ENCODE measurements at places on chromosomes 11 and 22.
A peak's percentile ranks its signal among the peaks of the same experiment; 100 is the strongest.

GRCh38 chr11:68473693-68474092 is 13.1 kb downstream of the PPP6R3 start:
- no peak for DNase-seq

DNA sequence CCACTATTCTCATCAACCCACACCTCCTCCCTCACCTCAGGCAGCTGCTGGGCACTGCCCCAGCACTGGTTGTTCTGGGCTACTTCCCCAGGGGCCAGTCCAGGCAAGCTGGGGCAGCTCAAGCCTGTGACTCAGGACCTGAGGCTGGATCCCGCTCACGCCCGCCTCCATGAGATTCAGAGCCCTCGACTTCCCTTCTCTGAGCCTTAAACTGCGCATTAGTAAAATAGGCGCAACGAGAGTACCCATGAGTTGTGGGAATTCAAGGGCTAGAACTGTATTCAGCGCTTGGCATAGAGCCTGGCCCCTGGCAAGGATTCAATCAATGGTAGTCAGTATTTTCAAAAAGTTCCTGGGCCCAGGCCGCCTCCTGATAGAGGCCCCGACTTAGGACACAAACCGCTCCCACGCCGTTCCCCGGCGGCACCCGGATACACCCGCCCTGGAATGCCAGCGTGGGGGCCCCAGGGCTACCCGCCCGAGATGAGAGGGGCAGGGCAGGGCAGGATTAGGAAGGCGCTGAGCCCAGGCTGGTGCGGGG is 723 bp upstream of the CD82 start:
- DNase-seq = no peak

DNA sequence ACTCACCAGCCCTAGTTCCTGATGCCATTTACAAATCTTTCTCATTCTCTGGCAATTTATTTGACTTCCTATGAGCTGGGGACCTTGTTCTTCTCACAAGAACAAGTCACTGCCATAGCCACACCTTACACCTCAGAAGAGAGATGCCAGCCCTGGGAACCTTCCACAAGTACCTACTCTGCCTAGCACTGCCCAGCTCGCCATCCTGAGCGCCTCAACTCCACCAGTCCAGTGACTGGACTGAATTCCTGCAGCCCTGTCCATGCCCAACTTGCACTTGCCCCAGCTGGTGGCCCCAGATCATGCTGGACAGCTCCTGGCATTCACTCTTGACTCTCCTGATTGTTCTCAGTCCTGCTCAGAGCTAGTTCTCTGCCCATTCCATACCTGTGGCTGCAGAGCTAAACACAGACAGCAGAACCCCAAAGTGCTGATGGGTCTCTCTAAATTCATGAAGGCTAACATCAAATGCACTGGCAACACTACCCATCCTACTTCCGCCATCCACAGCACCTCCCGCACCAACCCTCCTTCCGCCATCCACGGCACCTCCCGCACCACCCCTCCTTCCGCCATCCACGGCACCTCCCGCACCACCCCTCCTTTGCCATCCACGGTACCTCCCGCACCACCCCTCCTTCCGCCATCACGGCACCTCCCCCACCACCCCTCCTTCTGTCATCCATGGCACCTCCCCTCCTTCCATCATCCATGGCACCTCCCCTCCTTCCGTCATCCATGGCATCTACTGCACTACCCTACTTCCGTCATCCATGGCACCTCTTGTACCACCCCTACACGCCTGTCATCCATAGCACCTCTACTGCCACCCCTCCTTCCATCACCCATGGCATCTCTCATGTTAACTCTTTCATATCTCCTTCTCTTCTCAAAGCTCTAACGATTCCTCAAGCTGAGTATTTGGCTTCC is 23.6 kb upstream of the SLC25A1 start:
- no peak for DNase-seq

- DNase-seq = no peak
Measured at GRCh38 chr22:39598017-39598965, 27.7 kb downstream of the CACNA1I start.

DNA sequence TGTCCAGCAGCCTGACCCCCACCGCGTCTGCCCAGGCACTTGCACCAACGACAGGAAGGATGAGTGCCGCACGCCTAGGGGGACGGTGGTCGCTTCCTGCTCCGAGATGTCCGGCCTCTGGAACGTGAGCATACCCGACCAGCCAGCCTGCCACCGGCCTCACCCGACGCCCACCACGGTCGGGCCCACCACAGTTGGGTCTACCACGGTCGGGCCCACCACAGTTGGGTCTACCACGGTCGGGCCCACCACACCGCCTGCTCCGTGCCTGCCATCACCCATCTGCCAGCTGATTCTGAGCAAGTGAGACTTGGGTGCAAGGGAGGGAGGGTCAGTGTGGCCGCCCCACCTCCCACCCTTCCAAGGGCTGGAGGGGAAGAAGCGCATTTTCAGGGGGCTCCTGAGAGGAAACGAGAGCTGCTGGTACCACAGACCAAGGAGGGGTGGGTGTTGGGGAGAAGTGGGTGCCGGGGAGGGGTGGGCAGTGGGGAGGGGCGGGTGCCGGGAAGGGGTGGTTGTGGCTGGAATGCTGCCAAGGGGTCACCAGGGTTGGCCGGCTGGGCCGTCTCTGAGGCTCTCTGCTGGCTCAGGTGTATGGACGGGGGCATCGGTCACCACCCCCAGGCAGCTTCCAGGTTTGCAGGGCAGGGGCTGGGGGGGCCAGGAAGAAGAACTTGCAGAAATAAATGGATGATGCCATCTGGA is 27.7 kb upstream of the MUC5B start:
- no peak for DNase-seq

GRCh38 chr11:1755692-1756561 is 5.5 kb upstream of the IFITM10 start:
- no peak for DNase-seq

- no peak for DNase-seq
Measured at GRCh38 chr11:65473278-65473860, 25.5 kb upstream of the MALAT1 start.

DNA sequence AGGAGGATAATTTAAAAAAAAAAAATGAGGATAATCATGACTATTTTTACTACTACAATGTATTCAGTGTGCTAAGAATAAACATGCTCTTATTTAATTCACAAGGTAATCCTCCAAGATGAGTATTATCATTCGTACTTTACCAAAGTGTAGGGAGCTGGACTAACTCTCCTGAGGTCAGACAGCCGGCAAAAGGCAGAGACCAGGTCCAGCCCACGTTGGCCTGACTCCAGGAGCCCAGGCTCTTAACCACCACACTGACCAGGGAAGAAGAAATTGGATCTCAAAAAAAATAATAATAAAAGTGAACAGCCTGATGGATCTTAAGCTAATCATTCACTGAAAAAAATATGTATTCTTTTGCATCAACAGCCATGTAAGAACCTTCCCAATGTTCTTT is 25.2 kb downstream of the PLAAT3 start:
- DNase-seq = no peak

GRCh38 chr22:27507111-27507611 is 294.4 kb downstream of the MN1 start:
- no peak for DNase-seq

DNA sequence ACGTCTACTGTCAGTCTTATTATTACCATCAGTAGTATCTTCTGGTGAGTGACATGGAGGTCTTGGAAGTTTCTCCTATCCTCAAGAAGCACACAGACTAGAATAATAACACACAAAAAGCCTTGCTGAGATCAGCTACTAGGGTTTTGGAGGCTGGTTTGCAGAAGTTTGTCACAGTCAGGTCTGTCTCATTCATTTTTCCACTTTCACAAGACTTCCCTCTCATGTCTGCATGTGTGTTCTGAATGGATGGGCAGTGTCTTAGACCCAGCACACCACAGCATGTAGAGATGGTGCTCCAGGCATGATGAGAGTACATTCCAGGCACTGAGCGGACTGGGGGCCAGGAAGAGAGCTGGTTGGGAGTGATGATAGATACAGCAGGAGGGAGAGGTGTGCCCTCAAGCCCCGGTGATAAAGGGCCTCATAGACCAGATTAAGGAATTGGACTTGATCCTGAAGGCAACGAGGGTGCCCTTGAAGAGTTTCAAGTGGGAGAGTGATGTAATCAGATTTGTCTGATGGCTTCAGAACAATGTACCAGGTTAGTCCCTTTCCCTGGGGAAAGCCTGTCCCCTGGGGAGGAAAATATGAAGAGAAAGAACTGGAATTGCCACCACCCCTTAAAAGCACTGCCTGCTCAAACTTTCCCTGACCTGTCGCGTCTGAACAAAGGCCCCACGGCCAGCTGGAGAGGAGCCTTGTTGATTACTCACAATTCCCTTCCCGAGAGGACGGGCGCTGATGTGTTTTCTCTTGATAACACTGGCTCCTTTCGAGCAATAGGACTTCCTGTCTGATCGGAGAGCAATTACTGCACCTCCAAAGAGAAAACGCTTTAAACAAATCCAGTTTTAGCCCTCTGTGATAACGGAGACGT is 45.1 kb upstream of the LMO2 start:
- DNase-seq = no peak

GRCh38 chr11:44690651-44691050 is 36.1 kb upstream of the TSPAN18 start:
- DNase-seq = no peak

DNA sequence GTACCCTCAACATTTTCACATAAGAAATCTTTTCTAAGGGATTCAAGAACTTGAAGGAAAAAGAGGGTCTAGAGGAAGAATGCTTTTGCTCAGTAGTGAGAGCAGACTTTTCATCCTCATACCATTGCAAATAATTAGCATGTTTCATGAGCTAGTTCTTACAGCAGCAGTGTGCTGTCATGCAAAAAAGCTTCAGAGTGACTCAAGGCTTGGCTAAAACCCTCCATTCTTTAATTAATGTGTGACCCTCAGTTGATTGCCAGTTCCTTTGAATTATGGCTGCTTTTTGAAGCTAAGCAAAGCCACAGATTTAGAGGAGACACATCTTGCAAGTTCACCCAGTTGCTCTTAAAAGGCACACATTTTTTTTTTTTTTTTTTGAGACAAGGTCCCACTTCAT is 36.6 kb upstream of the PCF11 start:
- no peak for DNase-seq

- no peak for DNase-seq
Measured at GRCh38 chr11:128608746-128609407, 21.5 kb upstream of the ETS1 start.

DNA sequence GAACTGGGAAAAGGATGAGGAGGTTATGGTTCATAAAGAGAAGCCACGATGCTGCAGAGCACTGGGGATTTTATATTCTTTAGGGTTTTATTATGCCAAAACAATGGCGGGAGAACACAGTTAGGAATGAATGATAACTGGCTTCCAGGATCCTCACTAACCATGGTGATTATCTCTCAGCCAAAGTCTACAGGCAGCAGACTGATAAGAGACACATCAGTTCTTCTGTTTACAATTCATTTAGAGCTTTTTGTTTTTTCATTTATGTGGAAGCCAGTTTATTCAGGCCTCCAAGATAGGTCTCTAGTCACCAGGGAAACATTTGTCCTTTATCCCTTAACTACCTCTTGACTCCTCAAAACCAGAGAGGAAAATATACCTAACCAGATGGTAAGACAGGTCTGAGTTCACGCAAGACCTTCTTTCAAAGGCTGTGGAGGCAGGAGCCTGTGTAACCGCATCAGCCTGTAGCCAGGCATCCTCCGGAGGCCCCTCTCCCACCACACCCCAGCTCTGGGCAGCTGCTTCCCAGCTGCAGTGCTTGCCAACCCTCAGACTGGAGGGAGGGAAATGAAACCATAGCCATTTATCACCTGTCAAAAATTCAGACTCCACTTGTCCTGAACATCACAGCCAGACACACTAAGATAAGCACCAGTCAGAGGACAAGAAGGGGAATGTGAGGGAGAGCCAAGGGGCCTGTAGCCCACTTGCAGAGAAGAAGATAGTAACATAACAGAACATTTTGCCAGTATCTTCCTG is 57.2 kb upstream of the FAM181B start:
- no peak for DNase-seq

DNA sequence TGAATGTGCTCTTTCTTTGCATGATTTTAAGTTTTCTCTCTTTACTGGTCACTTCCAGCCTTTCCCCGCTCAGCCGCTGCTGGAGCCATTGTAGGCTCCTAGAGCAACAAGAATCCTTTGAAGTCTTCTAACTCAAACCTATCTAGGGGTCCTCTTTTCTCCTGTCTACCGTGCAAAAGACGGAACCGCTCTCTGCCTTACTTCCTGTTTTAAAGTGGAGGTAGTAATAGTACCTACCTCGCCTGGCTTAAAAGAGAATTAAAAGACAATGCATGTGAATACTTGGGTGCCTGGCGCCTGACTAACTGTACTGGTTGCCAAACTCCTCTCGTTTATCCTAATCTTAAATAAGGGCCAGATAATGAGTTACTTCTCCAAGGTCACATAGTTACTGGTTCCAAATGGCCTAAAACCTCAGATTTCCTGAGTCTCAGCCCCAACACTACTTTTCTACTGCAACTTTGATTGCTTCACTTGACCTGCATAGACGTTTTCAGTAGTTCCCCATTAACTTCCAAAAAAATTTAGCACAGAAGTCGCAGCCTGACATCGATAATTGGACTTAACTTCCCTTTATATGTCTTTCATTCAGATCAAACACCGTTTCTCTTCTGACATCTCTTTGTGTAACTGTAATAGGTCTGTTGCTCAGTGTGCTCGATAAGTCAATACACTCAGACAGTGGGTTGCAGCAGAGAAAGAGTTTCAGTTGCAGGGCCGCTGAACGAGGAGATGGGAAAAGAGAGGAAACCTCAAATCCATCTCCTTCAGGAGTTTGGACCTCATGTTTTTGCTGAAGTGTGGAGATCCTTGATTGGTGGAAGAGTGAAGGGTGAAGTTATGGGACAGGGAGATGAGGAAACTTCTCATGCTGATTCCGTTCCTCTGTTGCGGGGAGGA is 891 bp downstream of the SAMM50 start:
- peak; percentile 49 for DNase-seq

GRCh38 chr11:126637795-126638175 is 282.3 kb downstream of the ST3GAL4 start:
- no peak for DNase-seq

- no peak for DNase-seq
Measured at GRCh38 chr22:27129266-27129665, 471.9 kb downstream of the MIAT start.

GRCh38 chr22:34225278-34225677 is 305.0 kb upstream of the LARGE1 start:
- no peak for DNase-seq

Measured in GF-D8 (cell line).